ENCODE measurements at places on chromosomes 2 and 18.

- DNase-seq = no peak
Observed at GRCh38 chr2:199882667-199883066, 28.4 kb upstream of the C2orf69 start.

- no peak for DNase-seq
Observed at GRCh38 chr2:3388412-3388738, 8.9 kb downstream of the TRAPPC12 start.

GRCh38 chr2:45974762-45975408 lies 322.3 kb upstream of the EPAS1 start:
- DNase-seq = no peak

DNA sequence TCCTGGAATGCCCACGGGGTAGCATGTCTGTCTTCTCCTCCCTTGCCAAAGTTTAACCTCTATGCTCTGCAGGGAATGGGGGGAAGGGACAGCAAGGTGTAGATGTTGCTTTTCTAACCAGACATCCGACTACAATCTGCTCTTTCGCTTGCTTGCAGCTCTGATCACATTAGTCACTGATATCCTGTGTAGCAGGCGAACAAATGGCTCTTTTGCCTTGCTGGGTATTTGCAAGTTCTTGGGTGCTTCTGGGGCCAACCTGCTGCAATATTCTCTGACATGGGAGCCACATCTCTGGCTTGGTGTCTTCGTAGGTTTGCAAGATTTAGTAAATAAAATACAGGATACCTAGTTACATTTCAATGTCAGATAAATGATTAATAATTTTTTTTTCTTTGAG lies 190.0 kb downstream of the ASB1 start:
- no peak for DNase-seq

DNA sequence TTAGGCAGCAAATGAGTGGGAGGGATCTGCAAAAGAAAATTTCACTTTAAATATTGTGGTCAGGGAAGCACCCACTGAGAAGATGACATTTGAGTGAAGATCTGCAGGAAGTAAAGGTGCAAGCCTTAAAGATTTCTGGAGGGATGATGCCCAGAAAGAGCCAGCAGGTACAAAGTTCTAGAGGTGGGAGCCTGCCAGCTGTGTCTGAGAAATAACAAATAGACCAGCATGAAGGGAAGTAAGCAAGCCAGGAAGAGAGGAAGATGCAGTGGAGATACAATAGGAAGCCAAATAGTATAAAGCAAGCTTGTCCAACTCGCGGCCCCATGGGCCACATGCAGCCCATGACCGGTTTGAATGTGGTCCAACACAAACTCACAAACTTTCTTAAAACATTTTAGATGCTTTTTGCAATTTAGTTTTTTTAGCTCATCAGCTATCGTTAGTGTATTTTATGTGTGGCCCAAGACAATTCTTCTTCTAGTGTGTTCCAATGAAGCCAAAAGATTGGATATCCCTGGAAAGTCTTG lies 489.9 kb downstream of the DCC start:
- DNase-seq = no peak

- DNase-seq = no peak
Observed at GRCh38 chr18:44897411-44897810, 216.7 kb downstream of the SETBP1 start.

- DNase-seq = no peak
Observed at GRCh38 chr2:82837588-82838304, 1621.3 kb downstream of the SUCLG1 start.

DNA sequence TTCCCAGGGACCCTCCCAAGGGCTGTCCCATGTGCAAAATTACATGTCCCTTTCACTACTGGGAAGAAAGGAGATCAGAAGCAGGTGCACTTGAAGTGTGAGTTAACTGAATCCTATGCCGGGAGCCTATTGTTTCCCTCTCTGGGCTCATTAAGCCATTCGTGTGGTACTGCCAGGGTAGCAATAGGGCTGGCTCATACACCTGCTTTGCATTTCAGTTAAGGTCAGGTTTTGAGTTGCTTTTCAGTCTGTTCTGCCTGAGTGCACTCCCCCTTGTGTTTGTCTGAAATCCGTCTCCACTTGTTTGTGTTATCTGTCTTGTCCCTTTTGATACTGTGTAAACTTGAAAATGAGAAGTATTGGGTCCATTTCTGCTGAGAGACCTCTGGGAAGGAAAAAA lies 1232.6 kb upstream of the NRXN1 start:
- DNase-seq = no peak

DNA sequence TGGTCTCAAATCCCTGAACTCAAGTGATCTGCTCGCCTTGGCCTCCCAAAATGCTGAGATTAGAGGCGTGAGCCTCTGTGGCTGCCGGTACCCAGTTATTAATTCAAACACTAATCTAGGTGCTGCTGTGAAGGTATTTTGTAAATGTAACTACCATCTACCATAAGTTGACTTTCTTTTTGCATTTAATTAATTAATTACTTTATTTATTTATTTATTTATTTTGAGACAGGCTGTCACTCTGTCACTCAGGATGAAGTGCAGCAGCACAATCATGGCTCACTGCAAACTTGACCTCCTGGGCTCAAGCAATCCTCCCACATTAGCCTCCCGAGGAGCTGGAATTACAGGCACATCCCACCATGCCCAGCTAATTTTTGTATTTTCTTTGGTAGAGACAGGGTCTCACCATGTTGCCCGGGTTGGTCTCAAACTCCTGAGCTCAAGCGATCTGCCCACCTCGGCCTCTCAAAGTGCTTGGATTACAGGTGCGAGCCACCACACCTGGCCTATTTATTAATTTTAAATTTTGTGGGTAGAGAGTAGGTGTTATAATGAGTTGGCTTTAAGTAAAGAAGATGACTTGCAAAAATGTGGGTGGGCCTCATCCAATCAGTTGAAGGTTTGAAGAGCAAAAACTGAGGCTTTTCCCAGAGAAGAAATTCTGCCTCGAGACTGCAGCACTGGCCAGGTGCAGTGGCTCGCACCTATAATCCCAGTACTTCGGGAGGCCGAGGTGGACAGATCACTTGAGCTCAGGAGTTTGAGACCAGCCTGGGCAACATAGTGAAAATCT lies 17.3 kb upstream of the NMUR1 start:
- DNase-seq = no peak

GRCh38 chr18:12659904-12660605 lies 2.1 kb upstream of the SPIRE1 start:
- DNase-seq = peak; percentile 70

- DNase-seq = no peak
Observed at GRCh38 chr2:198017068-198017467, 212.7 kb downstream of the PLCL1 start.

DNA sequence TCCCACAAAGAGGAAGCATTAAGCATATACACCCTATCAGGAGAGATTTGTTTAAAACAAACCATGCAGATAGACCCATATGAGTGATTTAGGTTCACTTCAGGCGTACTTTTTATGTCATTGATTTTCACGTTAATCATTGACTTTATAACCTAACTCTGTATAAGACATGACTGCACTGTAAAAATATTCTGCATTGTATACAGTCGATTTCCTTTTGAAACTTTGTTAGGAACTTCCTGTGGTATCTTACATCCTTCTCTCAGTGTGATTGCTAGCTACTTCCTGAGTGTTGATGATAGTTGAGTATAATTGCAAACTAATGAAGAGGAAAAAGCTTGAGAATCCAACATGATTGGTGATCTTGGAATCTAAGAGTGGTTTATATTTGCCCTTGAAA lies 69.4 kb downstream of the XIRP2 start:
- DNase-seq = peak; percentile 26

DNA sequence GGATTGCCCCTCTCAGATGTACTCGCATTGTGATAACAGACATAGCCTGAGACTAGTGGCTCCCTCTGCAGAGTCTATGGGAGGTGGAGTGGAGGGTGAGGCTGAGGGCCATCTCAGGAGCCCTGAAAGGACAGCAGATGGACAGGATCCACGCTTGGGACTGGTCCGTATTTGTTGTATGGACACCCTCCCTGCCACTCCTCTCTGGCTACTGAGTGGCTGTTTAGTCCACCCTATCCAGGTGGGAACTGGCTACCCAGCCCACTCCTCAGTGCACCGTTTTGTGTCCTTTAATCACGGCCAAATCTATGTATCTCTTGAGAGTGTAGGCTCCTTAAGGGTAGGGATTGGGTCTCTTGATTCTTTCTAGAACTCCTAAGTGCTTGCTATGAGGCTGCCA lies 4.5 kb upstream of the GLI2 start:
- DNase-seq = no peak

GRCh38 chr2:188975497-188976102 lies 1.4 kb downstream of the COL3A1 start:
- no peak for DNase-seq

DNA sequence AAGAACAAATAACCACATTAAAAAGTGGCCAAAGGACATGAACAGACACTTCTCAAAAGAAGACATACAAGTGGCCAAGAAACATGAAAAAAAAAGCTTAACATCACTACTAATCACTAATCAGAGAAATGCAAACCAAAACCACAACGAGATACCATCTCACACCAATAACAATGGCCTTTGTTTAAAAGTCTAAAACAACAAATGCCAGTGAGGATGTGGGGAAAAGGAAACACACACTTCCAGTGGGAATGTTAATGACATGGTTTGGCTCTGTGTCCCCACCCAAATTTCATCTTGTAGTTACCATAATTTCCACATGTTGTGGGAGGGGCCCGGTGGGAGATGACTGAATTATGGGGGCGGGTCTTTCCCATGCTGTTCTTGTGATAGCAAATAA lies 147.1 kb downstream of the GALNT1 start:
- DNase-seq = no peak

GRCh38 chr2:16031058-16031847 lies 90.9 kb downstream of the MYCN start:
- DNase-seq = no peak

GRCh38 chr2:74714691-74715080 lies 60.6 kb downstream of the SEMA4F start:
- DNase-seq = no peak

GRCh38 chr2:86498468-86499260 lies 57.5 kb downstream of the KDM3A start:
- no peak for DNase-seq

DNA sequence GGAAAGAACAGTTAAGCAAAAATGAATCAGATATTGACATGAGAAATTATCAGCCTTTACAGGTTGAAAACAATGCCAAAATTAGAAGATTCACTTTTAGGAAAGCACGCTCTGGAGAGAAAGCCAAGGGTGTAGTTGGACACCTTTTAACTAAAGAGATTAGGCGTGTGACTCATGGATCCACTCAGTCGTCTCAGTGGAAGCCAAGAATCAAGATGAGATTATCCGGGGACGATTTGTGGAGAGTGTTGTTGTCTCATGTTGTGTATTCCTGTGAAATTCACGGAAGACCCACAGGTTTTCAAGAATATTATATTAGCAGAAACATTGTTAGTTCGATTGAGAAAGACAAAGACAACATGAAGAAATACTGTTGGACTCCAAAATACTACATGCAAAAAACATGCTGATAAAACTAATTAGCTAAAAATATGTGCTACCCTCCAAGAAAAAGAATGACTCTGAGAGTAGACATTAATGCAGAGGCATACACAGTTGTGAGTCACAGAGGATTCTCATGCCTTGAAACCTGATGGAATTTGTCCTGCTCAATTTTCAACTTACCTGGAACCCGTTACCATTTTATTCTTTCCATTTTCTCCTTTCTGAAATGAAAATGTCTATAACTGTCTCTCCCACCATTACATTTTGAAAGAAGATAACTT lies 192.1 kb upstream of the RND3 start:
- no peak for DNase-seq

GRCh38 chr18:13545955-13546354 lies 180.4 kb downstream of the FAM210A start:
- DNase-seq = no peak

GRCh38 chr18:48184118-48184517 lies 225.1 kb downstream of the ZBTB7C start:
- no peak for DNase-seq

DNA sequence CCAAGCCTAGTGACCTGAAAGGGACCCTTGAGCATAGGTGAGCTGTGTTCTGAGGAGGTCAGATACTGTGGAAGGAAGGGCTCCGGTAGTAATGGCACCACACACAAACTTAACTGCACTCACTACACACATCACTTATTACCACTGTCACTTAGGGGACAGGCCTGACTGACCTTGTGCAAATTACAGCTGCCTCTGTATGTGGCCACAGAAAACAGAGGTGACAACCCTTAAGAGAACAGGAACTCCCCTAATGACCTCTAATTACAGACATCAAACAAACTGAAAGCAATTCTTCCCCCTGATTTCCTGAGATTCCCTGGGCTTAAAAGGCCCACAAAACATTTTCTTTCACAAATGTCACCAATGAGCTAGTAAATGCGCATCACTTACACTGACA lies 360.6 kb downstream of the RND3 start:
- no peak for DNase-seq

DNA sequence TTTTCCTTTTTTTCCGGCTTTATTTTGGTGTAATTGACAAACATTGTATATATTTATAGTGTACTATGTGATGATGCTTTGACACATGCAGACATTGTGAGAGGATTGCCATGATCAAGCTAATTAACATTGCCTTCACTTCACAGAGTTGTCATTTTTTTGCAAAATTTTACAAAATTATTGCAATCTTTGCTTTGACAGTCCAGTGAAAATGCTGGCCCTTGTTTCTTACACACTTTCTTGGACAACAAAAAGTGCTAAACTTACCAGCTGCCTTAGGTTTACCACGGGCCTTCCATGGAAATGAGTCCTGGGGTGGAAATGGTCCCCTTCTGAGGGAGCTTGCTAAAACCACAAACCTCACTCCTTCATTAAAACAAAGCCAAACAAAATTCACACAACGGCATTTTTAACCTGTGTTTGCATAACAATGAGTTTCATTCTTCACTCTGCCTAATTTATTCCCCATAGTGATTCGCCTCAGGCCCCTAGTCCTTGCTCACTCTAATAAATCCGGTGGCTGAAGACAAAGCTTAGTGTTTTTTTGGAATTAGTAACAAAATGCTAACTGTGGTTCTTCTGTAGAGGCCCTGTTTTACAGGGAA lies 32.2 kb downstream of the LINC00305 start:
- no peak for DNase-seq

DNA sequence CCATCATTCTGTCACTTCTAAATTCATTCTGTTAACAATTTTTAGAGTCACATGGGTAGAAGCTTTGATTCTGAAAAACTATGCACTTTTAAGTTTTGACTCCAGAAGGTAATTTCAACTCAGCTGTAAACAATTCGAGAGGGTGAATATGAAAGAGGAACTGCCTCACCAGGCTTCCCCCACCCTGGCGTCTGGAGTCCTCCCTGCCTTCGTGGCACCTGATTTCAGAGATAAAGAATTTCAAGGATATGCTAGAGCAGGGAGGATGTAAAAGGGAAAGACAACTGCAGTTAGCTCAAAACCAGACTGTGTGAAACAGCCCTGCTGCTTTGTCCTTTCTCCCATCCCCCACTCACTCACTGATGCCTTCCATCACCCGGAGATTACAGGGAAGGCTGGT lies 40.7 kb downstream of the ONECUT2 start:
- no peak for DNase-seq

- no peak for DNase-seq
Observed at GRCh38 chr18:8811115-8811514, 105.8 kb downstream of the MTCL1 start.

- no peak for DNase-seq
Observed at GRCh38 chr2:202689459-202689858, 54.7 kb downstream of the FAM117B start.

- no peak for DNase-seq
Observed at GRCh38 chr2:239716536-239717318, 308.4 kb downstream of the NDUFA10 start.

Measured in HuH-7 (cell line).